ENCODE measurements at places on chromosomes 2 and 18.

GRCh38 chr2:20561637-20562454 is 89.1 kb downstream of the HS1BP3 start:
- no peak for DNase-seq

GRCh38 chr2:120566331-120567035 is 169.2 kb upstream of the GLI2 start:
- no peak for DNase-seq

DNA sequence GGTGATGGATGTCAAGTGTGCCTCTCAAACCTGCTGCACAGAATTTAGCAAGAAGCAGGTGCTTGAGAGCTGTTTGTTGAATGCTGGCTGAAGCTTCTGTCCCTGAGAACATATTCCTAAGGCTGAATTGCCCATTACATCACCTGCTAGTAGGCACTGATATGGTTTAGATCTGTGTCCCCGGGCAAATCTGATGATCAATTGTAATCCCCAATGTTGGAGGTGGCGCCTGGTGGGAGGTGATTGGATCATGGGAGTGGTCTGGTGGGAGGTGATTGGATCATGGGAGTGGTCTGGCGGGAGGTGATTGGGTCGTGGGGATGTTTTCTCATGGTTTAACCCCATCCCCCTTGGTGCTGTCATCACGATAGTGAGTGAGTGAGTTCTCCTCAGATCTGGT is 128.0 kb downstream of the HRH4 start:
- no peak for DNase-seq

GRCh38 chr2:152336854-152337510 is 2.0 kb downstream of the FMNL2 start:
- DNase-seq: no peak

DNA sequence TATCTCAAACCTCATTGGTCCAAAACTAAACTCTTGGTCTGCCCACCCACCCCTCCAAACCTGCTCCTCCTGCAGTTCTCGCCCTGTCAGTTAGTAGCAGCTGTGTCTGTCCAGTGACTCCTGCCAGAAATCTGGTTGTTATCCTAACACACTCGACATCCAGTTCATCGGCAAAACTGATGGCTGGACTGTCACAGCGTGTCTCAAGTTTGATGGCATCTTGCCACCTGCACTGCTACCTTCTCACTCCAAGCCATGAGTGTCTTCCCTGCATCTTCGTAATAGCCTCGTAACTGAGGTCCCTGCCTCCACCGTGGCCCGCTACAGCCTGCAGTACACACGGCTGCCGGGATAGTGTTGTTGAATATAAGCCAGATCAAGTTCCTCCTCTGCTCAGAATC is 470.1 kb upstream of the RAB12 start:
- no peak for DNase-seq

- no peak for DNase-seq
These were observed 17.8 kb downstream of the THNSL2 start for GRCh38 chr2:88187927-88188326.

- DNase-seq: no peak
These were observed 44.8 kb downstream of the NAB1 start for GRCh38 chr2:190693533-190694232.

DNA sequence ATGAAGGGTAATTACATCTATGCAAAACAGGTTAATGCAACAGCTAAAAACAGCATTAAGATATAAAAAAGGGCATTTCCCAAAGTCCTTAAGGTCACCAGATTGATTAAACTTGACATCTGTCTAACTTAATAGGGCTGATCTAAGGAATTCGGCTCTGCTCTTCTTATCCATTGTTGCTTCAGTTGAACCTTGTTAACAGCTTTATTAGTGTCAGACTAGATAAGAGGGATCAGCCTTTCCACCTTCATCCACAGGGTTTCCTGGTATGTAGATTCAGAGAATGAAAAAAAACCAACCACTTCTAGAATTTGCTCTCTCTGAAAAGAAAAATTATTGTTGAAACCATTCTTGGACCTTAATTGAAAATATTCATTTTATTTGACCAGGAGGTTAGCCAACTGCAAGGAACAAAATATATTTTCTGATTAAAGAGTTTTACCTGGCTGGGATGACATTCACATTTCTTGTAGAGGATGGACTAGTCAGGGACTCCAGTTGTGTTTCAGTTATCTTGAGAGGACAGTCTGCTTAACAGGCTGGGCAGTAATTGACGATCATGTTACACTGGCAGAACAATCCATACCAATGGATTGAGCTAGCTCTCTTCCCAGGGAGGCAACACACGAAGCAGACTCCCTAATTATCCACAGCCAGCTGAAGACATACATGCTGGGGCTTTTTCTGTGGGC is 357.4 kb upstream of the ACVR2A start:
- DNase-seq: no peak

DNA sequence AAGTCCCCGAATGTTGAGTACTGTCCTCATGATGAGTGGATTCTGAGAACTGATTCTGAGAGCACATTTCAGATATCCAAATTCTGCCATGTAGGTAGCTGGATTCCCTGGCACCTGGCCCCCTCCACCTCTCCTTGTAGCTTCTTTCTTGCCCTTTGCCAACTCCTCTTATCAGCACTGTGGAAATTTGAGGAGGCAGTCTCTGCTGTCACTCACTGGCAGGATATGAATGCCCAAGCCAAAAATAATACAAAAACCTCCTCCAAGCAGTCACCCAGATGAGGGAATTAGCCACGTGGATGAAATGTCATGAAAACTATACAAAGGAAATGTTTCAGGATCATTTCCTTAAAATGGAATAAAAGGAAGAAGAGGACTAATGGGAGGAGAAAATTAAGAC is 276.8 kb downstream of the SETBP1 start:
- no peak for DNase-seq

- no peak for DNase-seq
These were observed 34.8 kb downstream of the POLR1A start for GRCh38 chr2:86070868-86071267.

DNA sequence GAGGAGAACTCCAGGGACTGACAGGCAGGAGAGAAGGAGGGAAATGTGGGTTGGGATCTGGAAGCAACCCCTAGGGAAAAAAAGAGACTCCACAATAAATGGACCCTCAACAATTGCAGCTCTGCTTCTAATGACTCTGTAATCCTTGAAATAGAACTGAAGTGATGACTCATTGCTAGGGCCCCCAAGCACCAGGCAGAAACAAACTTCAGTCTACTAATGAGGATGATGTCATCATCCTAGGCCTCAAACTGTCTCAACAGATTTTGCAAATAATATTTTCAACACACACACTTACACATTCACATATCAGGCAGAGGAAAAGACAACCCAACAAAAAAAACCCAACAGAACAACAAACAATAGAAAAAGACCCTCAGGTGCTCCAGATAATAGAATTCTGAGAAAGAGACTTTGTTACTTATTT is 143.3 kb downstream of the HDAC4 start:
- no peak for DNase-seq

DNA sequence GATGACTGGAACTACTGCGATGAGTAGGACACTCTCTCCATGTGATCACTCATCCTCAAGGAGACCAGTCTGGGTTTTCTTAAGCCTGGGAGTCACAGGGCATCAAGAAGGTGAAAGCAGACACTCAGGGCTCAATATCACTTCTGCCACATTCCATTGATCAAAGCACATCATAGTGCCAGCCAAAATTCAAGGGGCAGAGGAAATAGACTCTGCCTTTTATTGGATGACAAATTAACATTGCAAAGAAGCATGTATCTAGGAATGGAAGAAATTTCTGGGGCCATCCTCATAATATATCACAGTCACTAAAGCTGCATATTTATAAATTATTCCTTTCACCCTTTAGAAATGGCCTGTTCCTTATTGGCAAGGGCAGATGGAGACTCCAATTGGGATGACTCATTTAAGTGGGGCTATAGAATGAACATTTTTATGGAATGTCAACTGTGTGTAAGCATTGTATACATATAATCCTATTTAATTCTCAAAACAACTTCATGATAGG is 114.8 kb upstream of the CDC42EP3 start:
- no peak for DNase-seq

Measured in stimulated activated CD8-positive, alpha-beta memory T cell treated with anti-CD3 and anti-CD28 coated beads, Interleukin-7, amount 100 ng/mL, for 4 hours (primary cell).